NCI-H2107 (cell line): ENCODE measurements at places on chromosomes 16 and 17.

GRCh38 chr16:30519120-30520049 is 7.0 kb downstream of the ZNF768 start:
- no peak for DNase-seq

DNA sequence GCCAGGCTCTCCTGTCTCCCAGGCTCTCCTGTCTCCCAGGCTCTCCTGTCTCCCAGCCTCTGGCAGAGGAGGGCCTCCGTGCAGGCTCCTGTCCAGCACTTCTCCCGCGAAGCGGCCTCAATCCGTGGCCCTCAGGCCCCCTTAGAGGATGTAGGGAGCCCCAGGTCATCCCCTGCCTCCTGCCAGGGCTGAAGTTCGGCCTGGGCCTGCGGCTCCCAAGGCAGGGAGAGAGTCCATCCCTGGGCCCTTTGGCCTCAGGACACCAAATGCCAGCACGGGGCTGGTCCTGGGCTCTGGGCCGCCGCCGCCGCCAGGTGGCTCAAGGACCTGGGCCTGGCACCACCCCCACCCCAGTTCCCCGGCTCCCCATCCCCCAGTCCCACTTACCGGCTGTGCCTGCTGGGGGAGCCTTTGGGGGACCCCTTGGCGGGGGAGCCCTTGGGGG is 370 bp downstream of the EVPL start:
- no peak for DNase-seq

- no peak for DNase-seq
Measured at GRCh38 chr16:51409001-51409675, 258.1 kb upstream of the SALL1 start.

DNA sequence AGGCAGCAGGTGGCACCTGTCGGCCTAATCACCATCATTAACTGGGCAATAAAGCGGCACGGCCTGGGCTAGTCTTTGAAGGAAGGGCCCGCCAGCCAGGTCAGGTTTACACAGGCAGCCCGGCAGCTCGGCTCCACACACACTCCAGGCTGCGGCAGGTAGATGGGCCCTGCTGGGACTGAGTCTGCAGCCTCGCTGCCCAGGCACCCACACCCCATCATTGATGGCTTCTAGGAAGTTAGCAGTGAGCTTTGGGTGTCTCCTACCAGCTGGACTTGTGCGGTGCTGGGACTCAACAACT is 6.8 kb upstream of the FOXN1 start:
- no peak for DNase-seq

GRCh38 chr16:12674071-12674470 is 129.6 kb downstream of the CPPED1 start:
- DNase-seq: no peak

DNA sequence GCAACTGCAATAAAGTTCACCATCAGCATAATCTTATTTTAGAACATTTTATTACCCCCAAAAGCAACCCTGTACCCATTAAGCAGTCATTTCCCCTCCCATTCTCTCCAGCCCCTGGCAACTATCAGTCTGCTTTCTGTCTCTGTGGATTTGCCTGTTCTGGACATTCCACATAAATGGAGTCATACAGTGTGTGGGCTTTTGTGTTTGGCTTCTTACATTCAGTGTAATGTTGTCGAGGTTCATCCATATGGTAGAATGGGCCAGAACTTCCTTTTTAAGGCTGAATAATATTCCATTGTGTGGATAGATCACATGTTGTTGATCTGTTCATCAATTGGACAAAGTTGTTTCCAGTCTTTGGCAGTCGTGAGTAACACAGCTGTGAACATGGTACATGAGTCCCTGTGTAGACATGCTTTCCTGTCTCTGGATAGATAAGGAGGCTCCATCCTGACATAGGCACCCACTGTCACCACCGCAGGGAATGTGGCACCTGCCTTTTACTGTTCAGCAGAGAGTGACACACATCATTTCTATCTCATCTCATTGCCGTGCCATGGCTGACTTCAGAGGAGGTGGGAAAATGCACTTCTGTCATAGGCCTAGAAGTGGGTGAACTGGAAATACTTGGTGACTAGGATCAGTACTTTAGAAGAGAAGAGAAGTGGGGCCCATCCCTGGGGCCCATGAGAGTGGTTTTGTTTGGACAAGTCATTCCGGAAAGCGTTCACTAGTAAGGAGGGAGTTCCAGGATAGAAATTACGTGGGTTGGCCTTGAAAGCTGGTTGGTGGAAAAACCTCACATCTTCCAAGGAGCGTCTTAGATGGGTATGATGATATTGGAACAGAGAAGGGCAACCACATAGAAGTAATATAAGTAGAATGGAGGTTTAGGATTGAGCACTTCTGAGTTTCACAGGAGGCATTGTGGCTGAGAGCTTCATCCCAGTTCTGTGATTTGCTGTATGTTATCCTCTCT is 25.8 kb downstream of the EPN2 start:
- DNase-seq: no peak

DNA sequence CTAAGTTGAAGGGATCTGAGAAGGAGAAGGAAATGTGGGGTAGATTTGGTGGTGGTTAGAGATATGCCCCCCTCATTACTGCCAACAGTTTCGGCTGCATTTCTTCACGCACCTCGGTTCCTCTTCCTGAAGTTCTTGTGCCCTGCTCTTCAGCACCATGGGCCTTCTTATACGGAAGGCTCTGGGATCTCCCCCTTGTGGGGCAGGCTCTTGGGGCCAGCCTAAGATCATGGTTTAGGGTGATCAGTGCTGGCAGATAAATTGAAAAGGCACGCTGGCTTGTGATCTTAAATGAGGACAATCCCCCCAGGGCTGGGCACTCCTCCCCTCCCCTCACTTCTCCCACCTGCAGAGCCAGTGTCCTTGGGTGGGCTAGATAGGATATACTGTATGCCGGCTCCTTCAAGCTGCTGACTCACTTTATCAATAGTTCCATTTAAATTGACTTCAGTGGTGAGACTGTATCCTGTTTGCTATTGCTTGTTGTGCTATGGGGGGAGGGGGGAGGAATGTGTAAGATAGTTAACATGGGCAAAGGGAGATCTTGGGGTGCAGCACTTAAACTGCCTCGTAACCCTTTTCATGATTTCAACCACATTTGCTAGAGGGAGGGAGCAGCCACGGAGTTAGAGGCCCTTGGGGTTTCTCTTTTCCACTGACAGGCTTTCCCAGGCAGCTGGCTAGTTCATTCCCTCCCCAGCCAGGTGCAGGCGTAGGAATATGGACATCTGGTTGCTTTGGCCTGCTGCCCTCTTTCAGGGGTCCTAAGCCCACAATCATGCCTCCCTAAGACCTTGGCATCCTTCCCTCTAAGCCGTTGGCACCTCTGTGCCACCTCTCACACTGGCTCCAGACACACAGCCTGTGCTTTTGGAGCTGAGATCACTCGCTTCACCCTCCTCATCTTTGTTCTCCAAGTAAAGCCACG is 28.3 kb downstream of the STH start:
- no peak for DNase-seq

DNA sequence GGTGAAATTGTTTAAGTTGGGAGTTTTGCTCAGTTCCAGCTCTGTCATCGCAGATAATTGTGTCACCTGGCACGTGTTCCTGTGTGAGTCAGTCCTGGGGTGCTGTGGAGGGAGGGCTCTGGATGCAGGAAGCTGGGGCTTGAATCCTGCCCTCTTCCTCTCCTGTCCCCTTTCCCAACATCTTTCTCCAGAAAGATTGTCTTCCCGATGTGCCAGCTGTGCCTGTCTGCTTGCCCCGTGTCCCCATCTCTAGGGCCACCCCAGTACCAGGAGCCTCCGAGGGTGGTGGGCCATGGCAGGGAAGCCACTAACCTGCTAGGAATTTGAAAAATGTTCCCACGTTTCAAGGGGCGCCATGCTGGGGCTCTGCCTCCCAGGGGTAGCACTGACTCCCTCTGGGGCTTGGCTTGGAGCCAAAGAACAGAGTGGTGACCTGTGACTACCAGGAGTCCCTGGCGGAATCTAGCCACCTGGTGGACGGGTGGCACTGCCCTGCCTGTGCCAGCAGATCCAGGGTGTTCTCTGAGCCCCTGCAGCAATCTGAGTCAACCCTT is 198.1 kb downstream of the ENGASE start:
- no peak for DNase-seq

- DNase-seq: no peak
Measured at GRCh38 chr17:75881678-75882454, 3.5 kb upstream of the TRIM47 start.

DNA sequence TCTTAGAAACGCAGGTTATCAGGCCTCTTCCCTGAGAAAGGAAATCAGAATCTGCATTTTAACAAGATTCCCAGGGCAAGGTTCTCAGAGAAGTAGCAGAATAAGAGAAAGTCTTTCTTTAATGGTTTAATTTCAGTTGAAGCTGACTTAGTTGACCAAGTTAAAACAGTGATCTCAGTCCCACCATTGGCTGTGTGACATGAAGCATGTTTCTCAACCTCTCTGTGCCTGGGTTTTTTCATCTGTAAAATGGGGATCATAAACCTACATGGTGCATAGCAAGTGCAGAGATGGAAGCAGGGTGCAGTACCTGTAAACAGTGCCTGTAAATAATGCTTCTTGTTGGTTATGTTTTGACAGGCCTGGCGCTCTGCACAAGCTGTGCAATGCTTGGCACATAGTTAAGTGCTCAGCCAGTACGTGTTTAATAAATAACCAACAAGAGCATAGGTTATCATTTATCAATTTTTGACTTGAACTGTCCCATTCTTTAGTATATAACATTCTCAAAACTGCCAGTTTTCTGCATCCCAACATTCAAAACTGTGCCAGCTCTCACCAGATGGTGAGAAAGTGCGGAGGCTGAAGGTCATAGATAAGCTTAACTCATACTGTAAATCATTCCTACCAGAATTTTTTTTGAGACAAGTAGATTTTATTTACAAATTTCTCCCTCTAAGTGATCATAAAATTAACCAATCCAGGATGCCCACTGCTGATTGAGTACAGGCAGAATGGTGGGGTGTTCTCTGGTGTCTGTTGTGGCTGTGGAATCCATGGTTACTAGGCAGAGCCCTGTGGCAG is 6.9 kb downstream of the C17orf67 start:
- no peak for DNase-seq

DNA sequence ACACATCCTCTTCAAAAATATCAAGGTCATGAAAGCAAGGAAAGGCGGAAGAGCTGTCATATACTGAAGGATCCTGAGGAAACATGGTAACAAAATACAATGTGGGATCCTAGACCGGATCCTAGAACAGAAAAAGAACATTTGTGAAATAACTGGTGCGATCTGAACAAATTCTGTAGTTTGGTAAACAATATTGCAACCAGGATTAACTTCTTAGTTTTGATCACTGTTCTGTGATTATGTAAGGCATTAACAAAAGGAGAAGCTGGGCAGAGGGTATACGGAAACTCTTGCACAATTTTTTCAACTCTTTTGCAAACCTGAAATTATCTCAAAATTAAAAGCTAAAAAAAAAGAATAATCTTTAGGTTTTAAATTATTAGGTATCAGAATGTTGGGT is 109.7 kb downstream of the TRIM37 start:
- no peak for DNase-seq

DNA sequence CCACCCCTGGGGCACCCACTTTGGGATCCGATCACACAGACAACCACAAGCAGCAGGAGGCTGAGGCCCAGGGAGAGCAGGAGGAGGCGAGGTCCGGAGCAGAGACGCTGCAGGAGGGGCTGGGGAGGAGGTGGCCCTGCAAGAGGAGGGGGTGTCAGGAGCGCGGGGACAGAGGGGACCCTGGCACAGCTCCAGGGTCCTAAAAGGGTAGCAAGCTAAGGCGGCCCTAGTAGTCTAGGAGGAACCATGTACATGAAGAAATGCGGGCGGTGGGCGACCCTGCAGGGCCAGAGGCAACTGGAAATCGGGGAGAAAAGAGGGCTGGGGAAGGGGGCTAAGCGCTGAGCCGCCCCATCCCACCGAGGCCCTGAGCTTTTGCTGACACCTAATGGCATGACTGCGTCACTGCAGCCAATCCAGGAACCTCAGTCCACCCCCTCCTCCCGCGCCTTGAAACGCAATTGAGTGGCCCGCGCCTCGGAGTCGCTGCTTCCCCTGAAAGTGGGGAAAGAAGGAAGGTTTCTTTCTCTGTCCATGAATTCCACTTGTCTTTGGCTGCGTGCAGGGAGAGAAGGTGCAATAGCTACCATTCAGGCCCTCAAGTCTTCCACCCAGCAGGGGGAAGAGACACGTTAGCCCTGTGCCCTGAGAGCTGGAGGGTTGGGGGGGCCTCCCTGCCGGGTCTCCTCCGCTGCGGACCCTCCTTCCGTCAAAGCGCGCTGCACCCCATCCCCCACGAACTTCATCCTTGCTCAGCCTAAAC is 1.8 kb downstream of the ASGR1 start:
- DNase-seq: no peak

DNA sequence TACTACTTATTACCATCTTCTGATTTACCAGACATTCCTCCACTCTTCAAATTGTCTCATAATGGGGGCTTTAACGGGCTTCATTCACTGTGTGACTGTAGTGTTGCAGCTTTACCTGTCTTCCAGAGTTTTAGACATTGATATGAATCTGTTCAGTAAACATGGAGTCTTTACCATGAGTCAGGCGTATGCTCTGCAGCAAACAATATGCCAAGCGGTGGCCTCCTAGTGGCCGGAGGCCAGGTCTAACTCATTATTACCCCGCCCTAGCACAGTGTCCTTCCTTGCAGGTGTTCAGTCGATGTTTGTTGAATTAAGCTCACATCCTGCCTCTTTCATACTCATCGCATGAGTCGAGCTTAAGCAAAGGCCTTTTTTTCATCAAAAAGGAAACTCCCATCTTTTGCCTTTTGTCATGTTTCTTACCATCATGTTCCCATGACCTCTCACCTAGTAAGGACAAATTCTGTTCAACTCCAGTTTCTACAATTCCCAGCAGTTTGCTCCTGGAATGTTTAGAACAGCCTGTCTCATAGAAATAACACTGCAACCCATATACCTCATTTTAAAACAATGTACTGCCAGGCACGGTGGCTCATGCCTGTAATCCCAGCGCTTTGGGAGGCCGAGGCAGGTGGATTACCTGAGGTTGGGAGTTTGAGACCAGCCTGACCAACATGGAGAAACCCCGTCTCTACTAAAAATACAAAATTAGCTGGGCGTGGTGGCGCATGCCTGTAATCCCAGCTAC is 39.4 kb downstream of the TUBD1 start:
- DNase-seq: no peak

DNA sequence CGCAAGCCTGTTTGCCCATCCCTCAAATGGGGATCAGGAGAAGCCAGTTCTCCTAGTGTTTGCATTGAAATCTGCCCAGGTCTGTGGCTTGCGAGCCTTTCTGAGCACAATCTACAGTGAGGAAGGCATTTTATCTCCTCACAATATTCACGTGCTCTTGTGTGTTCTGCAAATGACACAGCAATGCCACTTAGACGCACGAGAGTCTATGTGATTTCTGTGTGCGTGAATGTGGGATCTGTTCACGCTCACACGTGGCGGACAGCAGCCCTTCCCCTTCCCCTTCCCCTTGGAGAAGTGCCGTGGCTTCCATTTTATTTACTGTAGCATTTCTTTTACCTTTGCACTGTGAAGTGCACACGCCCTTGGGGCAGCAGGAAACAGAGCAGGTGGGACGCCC is 17.7 kb upstream of the CBFA2T3 start:
- DNase-seq: no peak

GRCh38 chr17:31875081-31875480 is 16.0 kb upstream of the COPRS start:
- DNase-seq: no peak

- no peak for DNase-seq
Measured at GRCh38 chr16:3439637-3440036, 3.7 kb downstream of the ZNF597 start.
